CD4-positive, alpha-beta T cell treated with Interleukin-21 for 1 hour (primary cell): ENCODE measurements at places on chromosomes 7 and 10.
A peak's percentile ranks its signal among the peaks of the same experiment; 100 is the strongest.

- no peak for DNase-seq
Measured at GRCh38 chr7:21041666-21042065, 255.0 kb upstream of the SP8 start.

GRCh38 chr10:62581351-62581750 lies 207.2 kb downstream of the ZNF365 start:
- DNase-seq, result no peak

GRCh38 chr10:101031796-101032636 lies 982 bp downstream of the SFXN3 start:
- DNase-seq, result peak; percentile 86

- no peak for DNase-seq
Measured at GRCh38 chr10:117968354-117969182, 78.2 kb downstream of the RAB11FIP2 start.

DNA sequence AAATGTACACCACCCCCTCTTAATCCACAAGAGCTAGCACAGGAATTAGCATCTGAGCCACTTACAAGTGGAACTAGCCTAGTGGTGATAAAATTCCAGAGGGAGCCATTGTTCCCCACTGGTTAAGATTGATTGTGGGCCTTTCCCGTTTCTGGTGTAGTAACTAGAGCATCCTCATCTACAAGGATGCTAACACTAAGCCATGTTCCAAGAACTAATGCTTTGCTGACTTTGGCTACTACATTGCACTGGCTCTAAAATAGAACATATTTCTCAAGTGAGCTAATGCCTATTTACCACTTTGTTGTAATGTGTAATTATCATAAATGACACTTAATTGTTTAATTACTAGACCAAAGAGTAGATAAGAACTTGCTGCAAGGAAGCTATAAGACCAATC lies 143.7 kb downstream of the FZD1 start:
- DNase-seq, result no peak

DNA sequence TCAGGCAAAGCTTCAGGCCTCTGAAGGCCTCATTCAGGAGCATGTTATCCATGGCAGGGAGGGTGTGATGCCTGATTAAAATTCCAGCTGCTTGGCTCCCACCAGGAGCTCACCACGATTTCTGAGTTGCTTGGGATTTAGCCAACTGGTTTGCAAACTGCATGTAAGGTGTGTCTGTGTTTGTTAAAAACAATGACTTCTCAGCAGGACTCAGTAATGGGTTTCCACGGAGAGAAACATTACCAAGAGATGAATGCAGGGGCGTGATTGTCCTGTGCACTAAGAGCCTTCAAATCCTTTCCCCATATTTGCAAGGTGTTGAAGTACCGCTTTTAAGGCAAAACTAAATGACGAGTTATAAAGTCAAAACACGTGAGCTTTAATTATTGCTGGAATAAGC lies 88.8 kb upstream of the BTBD16 start:
- DNase-seq, result no peak

- no peak for DNase-seq
Measured at GRCh38 chr7:104414216-104414615, 85.8 kb downstream of the LHFPL3 start.

- no peak for DNase-seq
Measured at GRCh38 chr7:41955893-41956675, 253.2 kb upstream of the INHBA start.

GRCh38 chr10:87882555-87883294 lies 19.3 kb downstream of the PTEN start:
- DNase-seq, result no peak

GRCh38 chr10:130179640-130180039 lies 43.4 kb downstream of the GLRX3 start:
- peak; percentile 57 for DNase-seq

DNA sequence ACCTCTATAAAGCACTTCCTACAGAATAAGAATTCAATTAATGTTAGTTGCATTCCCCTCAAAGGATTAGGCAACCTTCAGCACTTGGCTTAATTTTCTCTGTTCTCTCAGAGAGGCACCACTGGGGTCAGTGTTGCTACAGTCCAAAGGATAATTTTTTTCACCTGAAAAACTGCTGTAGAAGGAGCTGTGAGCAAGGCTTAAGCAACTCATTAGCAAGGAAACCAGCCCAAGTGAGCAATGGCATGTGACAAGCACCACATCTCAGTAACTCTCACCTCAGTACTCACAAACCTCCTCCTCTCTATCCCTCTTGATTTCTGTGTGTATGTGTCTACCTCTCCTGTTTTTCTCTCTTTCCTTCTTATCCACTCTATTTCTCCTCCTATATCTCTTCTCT lies 55.9 kb downstream of the DGKI start:
- no peak for DNase-seq

- DNase-seq, result no peak
Measured at GRCh38 chr10:28282336-28282735, 20.5 kb downstream of the MPP7 start.

GRCh38 chr7:73978661-73979563 lies 49.1 kb upstream of the ELN start:
- DNase-seq, result no peak

DNA sequence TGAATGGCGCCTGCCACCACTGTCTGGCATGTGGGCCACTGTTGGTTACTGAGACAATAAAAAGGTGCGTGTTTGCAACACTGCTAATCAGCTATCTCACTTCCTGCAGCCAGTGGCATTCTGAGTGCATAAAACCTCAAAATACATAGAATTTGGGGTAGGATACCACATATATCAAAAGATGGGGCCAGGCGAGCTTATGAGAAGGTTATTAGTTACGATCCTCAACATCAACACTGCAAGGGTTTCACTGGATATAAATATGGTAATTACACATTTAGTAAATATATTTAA lies 200.2 kb downstream of the WDR37 start:
- DNase-seq, result no peak

DNA sequence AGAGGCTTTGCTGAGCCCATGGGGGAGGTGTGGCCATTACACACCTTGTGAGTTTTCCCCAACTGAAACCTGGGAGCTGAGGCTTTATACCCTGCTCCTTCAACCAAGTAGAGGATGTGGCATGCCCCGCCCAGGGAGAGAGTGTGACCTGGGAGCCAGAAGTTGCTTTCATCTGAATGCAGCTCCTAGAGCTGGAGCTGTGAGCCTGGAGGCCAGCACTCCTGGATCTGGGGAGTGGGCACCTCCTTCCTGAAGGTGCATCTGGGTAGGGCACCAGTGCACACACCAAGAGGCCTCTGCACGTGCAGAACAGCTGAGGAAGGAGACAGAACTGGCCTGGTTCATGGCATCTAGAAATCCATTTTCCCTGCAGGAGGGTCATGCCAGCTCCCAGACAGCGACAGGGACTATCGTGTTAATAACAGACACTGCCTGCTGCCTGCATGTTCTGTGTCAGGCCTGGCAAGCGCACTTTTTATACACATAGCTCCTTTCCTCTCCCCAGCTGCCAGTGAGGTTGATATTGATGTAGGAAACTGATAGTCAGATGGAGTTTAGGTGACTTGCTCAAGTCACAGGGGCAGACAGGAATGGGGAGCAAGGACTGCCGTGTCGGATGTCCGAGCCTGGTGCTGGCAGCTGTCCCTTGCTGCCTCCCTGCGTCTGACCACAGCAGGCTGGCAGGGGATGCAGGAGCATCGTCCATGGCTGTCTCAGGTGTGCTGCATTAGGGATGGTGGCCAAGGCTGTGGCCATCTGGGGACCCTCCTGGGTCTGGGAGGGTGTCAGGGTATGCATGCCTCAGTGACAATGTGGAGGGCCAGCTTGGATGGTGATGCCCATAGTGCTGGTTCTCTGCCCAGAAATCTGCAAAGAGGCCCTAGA lies 189.9 kb upstream of the CXCL12 start:
- no peak for DNase-seq

DNA sequence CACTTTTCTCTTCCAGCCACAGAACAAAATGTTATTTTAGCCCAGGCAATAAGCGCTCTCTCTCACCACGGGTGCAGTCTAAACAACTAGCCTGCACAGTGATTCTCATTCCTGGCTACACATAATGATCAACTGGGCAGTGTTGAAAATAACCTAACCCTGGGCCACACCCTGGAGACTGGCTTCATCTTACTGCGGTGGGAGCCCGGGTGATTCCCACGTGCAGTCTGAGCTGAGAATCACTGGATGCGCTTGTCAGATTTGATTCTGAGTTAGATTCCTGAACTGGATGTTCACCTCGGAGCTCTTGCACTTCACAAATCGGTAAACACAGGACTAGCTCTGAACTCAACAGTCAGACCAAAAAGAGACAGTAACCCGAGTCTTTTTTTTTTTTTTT lies 14.9 kb downstream of the ZC3HAV1 start:
- DNase-seq, result peak; percentile 41

DNA sequence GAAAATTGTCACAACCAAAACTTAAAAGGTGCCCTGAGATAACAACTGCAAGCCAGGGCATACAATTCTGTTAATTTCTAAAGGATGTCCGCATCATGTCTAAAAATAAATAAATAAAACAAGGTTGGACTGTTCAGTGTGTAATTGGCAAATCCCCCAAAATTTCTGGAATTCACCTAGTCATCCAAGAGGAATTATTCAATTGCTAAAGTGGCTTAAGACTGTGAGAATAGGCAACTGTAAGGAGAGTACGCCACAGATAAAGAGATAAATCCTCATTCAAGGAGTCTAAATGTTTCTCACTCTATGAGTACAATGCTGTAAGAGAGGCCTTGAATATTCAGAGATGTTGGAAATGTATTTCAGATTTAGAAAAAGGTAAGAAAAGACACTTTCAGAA lies 37.2 kb downstream of the PIK3AP1 start:
- no peak for DNase-seq

GRCh38 chr10:33616956-33617355 lies 282.5 kb upstream of the NRP1 start:
- DNase-seq, result no peak

DNA sequence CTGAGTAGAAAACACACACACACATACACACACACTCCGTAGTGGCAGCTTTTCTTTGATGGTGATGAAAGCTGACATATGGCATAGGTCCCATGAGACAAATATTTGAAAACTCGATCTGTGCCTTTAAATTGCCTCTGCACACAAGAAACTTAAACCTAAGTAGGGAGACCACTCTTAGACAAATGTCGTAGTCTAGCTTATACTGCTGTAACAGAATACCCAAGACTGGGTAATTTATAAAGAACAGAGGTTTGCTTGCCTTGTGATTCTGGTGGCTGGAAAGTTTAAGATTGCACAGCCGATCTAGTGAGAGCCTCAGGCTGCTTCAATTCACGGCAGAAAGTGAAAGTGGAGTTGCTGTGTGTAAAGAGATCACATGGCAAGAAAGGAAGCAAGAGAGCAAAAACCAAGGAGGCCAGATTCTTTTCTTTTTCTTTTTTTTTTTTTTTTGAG lies 489.4 kb upstream of the SORCS1 start:
- no peak for DNase-seq

- no peak for DNase-seq
Measured at GRCh38 chr10:95333997-95334804, 43.4 kb upstream of the PDLIM1 start.

GRCh38 chr10:59877191-59877671 lies 29.1 kb downstream of the CCDC6 start:
- no peak for DNase-seq

GRCh38 chr7:100677308-100678267 lies 4.0 kb downstream of the GNB2 start:
- DNase-seq, result no peak

GRCh38 chr7:127798023-127798422 lies 146.0 kb downstream of the SND1 start:
- no peak for DNase-seq

- DNase-seq, result no peak
Measured at GRCh38 chr7:33810356-33810755, 95.0 kb upstream of the BMPER start.

DNA sequence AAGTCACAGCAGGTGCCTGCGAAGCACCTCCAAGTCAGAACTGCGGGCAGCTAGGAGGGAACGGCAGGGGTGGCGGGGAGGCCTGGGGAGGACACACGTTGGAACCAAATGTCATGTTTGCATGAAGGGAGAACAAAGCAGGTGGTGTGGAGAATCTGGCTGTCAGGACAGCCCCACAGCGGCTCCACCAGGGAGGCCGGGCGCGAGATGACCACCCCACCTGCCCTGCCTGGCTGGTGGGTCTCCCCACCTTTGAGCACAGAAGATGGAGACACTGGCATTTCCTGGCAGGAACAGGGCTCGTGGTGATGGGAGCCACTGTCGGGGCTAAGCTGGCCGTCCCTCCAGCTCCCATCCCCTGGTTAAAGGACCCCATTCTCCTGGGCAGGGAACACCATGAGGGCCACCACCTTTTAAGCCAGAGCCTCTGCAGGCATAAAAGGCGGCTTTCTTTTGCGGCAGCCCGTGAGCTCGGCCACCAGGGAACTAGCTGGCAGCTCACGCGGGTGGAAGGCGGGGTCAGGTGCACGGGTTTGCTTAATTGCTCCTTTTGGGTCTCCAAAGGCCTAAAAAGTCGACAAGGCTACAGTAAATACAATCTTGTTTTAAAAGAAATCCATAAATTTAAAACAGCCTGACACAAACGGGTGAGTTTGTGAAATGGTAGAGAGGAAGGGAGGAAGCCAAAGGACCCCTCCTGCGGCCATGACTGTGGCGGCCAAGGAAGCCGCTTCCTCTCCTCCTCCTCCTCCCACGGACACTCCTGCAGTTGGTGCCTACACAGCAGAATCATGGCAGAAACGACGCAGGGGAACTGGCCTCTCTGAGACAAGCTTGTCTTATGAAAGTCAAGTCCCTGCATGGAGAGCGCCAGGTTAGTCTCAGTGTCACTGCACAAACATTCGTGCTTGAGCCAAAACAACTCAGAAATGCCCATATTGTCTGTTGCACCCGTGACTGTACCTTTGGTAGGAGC lies 213.8 kb downstream of the DNAJB6 start:
- DNase-seq, result no peak

GRCh38 chr7:35701287-35701900 lies 6.5 kb upstream of the HERPUD2 start:
- no peak for DNase-seq

- no peak for DNase-seq
Measured at GRCh38 chr10:78164702-78165101, 131.0 kb downstream of the RPS24 start.

- no peak for DNase-seq
Measured at GRCh38 chr10:127854769-127855590, 37.8 kb downstream of the CLRN3 start.

GRCh38 chr7:16265863-16266458 lies 155.4 kb downstream of the CRPPA start:
- no peak for DNase-seq

DNA sequence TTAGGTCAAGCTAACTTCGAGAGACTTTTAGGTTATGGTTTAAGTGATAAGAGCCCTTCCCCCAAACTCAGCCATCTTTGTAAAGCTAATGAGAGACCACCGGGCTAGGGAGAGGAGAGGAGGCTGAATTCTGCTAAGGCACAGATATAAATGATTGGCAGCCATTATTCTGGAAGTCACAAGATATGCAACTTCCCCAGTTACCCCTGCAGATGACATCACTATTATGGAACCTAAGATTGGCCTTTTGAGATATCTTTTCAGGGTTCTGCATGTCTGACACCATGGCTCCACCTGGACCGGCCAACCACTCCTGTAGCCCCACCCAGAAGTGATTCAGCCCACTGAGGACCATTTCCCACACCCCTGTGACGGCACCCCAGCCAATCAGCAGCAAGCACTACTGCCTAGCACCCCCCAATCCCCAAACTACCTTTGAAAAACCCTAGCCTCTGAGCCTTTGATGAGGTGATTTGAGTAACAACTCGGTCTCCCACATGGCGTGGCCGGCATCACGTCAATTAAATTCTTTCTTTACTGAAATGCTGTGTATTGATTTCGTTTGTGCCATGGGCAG lies 14.4 kb downstream of the VIPR2 start:
- no peak for DNase-seq

GRCh38 chr7:133662830-133663229 lies 410.0 kb downstream of the EXOC4 start:
- no peak for DNase-seq
